ENCODE measurements at places on chromosomes 1 and 21.

DNA sequence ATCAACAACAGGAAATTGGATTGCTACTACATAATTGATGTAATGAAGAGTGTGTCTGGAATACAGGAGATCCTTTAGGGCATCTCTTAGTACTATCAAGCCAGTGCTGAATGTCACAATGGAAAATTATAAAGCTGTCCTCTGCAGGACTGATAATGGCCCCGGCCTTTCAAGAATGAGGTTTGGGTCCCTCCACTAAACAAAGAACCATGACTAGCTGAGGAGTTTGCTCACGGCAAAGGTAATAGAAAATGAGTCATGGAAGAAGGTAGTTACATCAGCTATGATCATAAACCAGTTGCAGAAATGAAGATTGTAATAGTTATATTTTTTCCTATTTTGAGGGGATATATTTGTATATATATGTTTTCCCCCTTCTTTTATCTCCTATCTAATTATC is 145.8 kb downstream of the KCNJ6 start:
- no peak for DNase-seq

- DNase-seq = no peak
Observed at GRCh38 chr1:229262239-229262638, 8.7 kb upstream of the RAB4A start.

- DNase-seq = no peak
Observed at GRCh38 chr1:21921100-21921875, 15.8 kb downstream of the HSPG2 start.

DNA sequence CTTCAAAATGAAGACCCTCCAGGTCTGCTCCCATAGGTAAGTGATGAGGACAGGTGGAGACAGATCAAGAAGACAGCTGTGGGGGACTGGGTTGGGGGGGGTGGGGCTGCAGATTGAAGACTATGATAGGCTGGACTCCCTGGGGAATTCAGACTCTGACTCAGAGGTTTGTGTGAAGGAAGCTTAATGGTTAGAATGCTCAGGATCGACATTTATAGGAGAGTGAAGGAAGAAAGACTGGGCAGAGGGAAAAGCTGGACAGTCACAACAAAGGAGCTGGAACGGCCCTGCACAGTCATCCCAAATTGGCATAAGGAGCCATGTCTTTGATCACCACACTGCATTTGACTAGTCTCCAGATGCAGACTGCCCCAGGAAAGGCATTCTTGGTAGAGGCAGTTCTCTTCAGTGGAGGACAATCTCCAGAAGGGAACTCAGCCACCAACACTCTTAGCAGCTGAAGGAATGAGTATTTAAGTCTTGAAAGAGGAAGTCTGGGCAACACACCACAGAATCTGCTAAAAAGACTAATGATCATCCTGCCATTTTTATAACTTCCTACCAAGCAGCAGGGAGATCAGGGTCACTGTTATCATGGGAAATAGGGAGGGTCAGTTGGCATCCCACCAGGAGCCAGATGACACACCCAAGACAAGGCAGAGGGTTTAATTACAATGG is 120.0 kb upstream of the ZC3H11B start:
- DNase-seq = no peak

GRCh38 chr1:96684744-96685143 is 36.8 kb upstream of the PTBP2 start:
- no peak for DNase-seq

GRCh38 chr1:23496490-23497181 is 12.7 kb upstream of the ASAP3 start:
- DNase-seq = no peak

- DNase-seq = no peak
Observed at GRCh38 chr1:66925558-66925910, 744 bp downstream of the MIER1 start.

GRCh38 chr1:173191011-173191705 is 16.0 kb downstream of the TNFSF4 start:
- no peak for DNase-seq

GRCh38 chr1:147207192-147207591 is 17.9 kb downstream of the FMO5 start:
- no peak for DNase-seq

- no peak for DNase-seq
Observed at GRCh38 chr1:29984862-29985605, 738.4 kb downstream of the MATN1 start.

DNA sequence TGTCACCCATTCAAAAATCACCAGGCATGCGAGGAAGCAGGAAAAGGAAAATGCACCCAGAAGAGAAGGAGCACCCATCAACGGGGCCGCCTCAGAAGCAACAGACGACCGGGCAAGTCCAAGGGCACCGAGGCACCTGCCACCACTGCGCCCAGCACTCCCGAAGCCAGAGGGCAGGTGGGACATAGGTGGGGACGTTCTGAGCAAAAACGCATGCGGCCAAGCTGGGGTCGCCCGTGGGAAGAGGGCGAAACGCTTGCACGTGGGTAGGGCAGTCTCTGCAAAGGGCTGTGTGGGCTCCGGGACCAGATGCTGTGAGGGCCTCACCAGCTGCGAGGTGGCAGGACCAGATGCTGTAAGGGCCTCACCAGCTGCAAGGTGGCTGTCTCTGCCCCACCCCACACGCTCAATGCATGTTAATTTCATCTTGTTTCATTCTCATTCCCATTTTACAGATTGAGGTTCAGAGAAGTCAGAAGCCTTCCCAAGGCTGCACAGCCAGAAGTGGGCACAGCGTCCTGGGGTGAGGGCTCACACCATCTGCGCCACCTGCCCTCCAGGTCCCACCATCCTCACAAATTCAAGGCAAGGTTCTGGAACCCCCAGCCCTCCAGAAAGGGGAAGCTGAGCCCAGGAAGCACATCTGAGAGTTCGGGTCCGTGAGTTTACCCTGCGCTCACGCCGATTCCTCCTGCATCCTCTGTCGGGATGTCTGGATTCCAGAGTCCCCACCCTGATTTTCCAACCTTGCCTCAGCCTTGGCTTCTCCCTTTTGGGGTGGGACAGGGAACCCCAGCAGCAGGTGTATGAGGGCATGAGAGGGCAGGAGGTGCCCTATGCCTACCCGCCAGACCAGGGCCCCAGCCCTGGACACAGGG is 8.2 kb upstream of the SAMD11 start:
- no peak for DNase-seq

GRCh38 chr1:63743781-63744180 is 30.0 kb upstream of the ROR1 start:
- DNase-seq = no peak

DNA sequence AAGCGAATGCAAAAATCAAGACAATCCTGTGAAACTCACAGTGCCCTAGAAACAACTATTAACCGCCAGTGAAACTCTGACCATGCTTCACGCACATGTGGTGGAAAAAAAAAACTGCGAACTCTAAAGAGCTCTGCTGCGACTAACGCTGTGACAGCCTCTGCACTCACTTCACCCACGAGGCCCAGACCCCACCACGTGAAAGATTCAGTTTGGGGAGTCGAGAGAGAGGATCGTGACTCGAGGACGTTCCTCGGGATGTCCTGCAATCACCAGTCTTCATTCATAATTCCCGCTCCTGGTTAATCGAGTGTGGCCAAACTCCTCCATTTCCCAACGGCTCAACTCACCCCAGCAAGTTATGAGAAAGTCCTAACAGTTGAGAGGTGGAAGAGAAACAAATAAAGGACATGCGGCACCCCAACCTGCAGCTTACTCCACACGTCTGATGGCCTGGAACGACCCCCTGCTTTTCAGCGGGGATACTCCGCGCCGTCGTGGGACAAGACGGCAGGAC is 1.1 kb downstream of the SERBP1 start:
- DNase-seq = no peak

DNA sequence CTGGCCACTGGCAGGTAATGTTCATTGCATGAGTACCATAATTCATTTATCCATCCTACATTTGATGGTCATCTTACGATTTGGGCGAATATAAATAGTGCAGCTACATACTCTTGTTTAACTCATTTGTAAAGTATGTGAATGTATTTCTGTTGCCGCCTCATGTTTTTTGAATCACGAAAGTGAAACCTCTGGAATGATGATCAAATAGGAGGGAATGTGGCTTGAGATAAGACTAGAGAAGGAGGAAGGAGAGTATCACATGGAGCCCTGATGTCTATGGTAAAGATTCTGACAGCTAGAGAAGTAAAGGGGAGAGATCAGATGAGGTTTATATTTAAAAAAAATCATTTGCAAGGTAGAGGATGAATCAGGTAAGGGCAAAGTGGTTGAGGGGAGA is 8.0 kb downstream of the MRPS14 start:
- peak; percentile 67 for DNase-seq

- no peak for DNase-seq
Observed at GRCh38 chr1:19828546-19828945, 13.5 kb upstream of the RNF186 start.

- no peak for DNase-seq
Observed at GRCh38 chr1:30684881-30685795, 38.2 kb downstream of the MATN1 start.

GRCh38 chr1:11000526-11000925 is 11.9 kb upstream of the TARDBP start:
- no peak for DNase-seq

GRCh38 chr1:87094238-87094637 is 179.8 kb downstream of the HS2ST1 start:
- no peak for DNase-seq

- peak; percentile 71 for DNase-seq
Observed at GRCh38 chr1:46179138-46180081, 3.1 kb upstream of the P3R3URF start.

- no peak for DNase-seq
Observed at GRCh38 chr1:93468662-93469061, 20.7 kb downstream of the FNBP1L start.

DNA sequence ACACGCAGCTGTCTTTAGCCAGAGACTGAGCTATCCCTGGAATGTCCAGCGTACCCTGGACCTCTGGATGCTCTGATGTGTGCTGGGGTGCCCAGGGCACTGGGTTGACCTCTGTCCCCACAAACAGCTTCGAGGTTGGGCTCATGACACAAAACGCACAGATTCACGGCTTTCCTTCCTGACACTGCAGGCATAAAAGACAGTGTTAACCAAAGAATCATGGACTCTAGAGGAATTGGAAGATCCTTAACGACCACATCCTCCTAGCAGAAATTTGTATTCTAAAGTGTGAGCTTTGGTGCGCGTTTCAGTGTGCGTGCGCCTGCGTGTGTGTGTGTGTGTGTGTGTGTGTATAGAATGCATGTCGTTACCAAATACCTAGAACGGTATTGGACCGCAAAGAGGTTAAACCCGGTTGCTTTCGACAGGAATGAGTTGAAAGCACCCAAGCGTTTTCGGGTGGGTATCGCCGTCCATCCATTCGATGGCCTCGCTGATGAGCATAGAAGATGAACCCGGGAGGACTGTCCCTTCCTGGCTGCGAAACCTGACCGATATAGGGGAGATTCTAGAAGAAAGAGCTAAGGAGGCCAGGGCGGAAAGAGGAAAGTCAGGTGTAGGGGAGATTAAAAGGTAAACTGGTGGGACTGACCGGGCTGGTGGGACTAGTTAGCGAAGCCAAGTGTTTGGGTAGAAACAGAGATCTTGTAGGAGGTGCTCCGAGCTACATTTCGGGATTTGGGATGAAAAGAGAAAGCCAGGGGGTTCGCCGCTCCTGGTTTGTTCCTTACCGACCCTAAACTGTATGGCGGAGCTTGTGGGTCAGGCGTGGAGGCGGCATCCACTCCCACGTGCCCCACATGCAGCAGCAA is 6.8 kb upstream of the LHX9 start:
- no peak for DNase-seq

- no peak for DNase-seq
Observed at GRCh38 chr1:214844319-214844718, 238.2 kb upstream of the KCNK2 start.

DNA sequence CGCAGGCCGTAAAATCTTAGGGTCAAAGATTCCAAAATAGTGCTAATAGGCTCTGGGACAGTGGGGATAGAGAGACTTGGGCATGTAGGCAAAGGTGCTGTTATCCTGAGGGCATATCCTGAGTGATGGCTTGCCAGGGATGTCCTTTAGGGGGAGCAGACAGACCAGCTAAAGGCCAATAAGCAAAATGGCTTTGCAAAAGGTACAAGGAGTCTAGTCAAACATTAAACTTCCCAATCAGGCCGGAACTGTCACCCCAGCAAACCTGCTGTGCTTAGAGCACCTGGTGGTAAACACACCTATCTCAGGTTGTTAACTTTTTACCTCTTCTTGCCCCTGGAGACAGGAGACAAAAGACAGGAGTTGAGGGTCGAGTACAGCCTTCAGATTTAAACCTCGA is 49.1 kb downstream of the TRABD2B start:
- DNase-seq = no peak

DNA sequence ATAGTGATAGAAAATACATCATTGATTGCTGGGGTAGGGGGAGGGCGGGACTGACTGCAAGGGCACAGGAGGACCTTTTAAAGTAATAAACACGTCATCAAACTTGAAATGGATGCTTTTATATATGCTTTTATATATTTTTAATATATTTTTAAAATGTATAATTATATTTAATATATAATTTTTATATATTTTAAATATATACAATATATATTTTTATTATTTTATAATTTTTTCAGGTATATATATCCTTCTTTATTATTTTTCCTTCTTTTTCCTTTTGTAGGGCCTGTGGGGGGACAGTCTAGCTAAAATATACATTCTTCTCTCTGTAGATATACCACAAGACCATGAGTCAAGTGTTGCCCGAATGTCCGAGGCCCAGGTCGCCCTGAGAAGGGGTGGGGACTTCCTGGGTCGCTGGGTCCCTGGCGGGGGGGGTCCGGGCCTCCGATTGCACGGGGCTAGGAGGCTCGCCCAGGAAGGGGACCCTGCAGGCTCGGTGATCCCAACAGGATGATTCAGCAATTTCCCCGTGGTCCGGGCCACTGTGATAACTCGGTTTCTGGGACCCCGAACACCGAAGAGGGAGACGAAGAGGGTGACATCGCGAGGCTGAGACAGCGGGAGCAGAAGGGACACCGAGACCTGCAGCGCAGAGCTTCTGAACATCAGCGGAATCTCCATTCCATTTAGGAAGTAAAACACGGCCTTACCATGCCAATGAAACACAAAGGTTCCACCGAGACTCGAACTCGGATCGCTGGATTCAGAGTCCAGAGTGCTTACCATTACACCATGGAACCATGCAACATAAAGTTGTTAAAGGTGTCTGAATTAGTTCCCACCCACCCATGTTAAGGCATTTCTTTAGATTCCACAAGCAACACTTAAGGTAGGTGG is 112.5 kb upstream of the NBPF11 start:
- DNase-seq = no peak

- DNase-seq = no peak
Observed at GRCh38 chr1:203035111-203036000, 9.1 kb downstream of the PPFIA4 start.

DNA sequence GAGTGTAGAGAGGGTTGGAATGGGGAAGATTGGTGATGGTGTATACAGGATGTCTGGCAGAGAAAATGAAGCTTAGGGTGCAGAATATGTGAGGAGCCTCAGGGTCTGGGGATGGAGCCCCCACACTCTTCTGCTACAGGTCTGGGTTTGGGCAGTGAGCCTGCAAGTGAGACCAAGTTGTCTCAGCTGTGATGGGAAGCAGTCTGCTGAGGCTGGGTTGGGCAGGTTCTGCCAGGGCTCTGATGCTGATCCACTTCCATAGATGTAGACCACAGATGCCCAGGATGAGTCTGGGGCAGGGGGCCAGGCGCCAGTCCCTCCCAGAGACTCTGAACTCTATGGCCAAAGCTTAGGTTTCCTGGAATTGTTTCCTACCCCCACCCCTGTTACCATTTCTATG is 516.9 kb downstream of the PTPRU start:
- DNase-seq = no peak

- DNase-seq = no peak
Observed at GRCh38 chr1:107803579-107803978, 161.4 kb downstream of the VAV3 start.
